ENCODE measurements at places on chromosomes 2 and 18.

DNA sequence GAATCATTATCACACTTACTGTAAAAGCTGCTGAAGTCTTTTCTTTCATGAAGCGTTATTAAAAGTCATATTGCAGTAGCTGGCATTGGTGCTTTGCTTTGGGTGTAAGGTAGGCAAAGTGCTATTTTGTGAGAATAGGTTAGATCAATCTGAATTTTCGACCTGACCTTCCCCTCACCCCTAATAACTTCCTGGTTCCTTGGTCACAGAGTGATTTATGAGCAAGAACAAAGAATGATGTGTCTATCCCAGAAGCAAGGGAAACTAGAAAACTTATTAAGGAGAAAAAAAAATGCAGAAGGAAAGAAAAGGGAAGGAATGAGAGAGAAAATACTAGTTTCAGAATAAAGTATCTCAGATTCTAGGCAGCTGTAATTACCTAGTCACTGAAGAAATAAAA lies 163.1 kb upstream of the MEIS1 start:
- no peak for DNase-seq

- DNase-seq: no peak
Measured at GRCh38 chr2:44578471-44579093, 216.8 kb downstream of the CAMKMT start.

- no peak for DNase-seq
Measured at GRCh38 chr2:187302116-187302515, 145.9 kb downstream of the CALCRL start.

DNA sequence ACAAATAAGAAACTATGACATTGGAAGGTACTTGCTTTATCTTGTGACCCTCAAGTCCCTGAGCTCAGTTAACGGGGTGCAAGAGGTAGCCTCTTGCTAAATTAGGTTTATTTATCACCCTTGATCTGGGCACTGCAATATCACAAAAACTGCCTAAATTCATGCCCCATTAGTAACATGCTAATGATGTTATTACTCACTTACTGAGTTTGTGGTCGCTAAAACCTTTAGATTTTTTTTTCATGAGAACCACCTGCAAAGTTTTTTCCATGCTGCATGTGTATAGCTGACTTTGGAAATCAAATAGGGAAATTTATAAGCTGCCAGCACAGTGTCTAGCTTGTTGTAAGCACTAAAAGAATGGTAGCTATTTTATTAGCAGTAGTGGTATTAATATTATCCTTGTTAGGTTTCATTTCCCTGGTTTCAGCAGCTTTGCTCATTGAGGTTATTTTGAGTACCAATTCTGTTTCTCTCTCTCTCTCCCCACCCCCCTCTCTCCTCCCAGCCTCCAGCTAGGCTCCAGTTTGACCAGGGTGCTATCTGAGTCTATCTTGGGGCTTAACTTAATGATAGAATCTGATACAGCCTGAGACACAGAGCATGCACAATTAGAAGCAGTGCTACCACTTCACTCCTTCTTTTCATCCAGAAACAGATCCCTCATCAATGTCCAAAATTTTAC lies 88.7 kb upstream of the ATP8B1 start:
- DNase-seq: no peak

GRCh38 chr2:211347328-211347727 lies 790.9 kb downstream of the CPS1 start:
- DNase-seq: no peak

DNA sequence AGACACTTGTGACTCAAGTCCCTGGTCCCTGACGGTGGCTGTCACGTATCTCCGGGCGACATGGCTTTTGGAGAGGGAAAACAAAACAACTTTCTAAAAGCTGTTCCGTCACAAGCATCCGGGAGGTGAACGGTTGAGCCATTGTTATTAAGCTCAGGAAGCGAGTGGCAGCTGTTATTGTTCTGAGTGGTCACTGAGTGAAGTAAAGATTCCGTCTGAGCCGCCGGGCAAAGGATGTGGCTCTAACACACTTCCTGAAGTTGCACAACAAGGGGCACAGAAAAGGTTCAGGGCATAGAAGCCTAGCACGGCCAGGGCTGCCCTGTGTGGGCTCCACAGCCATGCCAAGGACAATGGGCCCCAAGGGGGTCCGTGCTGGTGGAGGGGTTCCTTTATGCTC lies 24.3 kb downstream of the INPP5D start:
- no peak for DNase-seq

GRCh38 chr2:173602153-173602795 lies 247.6 kb downstream of the CDCA7 start:
- no peak for DNase-seq

GRCh38 chr2:106977717-106978116 lies 91.8 kb upstream of the ST6GAL2 start:
- DNase-seq: no peak

DNA sequence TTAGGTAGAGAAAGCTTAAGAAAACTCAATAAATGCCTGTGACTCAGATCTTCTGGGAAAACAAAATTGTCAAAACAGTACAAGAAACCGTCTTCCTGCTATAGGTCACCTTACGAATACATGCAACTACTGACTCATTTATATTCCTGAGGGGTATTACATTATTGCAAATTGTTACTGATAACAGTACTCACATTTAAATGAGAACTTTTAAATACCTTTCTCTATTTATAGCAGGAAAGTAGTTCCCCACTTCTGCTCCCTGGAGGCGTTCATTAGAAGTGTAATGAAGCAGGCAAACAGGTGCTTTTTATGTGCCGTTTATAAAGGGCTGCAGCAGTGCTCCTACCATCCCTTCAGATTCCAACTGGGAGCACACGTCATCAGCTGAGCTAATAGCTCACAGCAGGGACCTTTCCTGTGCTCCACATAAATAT lies 65.1 kb upstream of the RPRM start:
- DNase-seq: no peak

Data from activated T-helper 1 cell treated with anti-CD3 and anti-CD28 coated beads, Interleukin-2, amount 50 U/mL, for 16 hours (primary cell).